Fibroblast of villous mesenchyme (primary cell): ENCODE measurements at places on chromosomes 2 and 18.

DNA sequence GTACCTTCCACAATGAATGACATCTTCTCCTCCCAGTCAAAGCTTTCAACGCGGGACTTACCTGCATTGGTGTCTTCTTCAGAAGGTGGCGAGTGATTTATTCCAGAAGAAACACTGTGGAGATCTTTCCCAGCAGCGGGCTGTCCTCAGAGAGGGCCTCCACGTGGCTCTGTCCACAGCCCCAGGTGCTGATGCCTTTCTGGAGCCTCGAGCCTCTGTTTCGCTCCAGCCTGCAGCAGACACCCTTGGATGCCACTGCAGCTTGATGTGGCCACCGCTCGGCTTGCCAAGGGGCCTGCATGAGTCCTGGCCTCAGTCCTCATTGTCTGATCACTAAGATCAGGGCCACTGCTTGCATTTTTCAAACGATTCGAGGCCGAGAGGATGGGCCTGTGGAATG, 46.6 kb upstream of the GALR1 start:
- DNase-seq: peak; percentile 31

GRCh38 chr2:15195813-15196212, 365.3 kb downstream of the NBAS start:
- no peak for DNase-seq

DNA sequence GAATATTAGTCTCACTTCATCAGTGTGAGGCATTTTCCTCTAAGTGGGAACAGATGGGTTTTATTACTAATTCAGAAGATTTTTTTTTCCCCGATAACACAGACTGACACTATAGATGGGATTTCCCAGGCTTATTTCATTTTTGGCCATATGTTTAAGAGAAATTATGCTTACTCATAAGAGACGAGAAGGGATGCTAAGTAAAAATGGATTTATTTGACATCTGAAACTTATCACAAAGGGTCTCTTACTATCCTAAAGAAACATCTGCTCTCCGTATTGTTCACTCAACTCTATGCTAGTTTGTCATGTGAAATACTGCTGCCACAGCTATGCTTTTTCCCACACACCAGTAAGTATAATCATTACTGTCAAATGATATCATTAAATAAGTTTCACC, 1476.3 kb downstream of the LRP1B start:
- no peak for DNase-seq

DNA sequence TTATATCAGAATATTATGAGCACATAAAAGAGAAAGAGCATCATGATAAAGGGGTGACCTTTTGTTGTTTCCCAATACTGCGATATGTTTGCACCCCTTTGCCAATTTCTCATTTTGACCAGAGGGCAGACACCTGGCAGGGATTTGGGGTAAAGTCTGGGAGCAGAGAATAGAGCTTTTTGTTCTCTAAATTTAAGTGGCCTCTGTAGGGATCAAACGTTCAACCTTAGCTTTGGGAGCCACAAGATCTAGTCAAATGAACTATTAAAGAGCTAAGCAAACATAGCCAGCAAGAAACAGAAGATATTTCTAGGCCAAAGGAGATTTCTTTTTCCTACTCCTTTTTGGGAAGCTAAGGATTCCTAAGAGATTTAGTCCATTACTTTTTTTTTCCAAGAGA, 1.1 kb upstream of the MSTN start:
- no peak for DNase-seq

- DNase-seq: no peak
Observed at GRCh38 chr2:30888852-30889409, 81.7 kb upstream of the CAPN13 start.

DNA sequence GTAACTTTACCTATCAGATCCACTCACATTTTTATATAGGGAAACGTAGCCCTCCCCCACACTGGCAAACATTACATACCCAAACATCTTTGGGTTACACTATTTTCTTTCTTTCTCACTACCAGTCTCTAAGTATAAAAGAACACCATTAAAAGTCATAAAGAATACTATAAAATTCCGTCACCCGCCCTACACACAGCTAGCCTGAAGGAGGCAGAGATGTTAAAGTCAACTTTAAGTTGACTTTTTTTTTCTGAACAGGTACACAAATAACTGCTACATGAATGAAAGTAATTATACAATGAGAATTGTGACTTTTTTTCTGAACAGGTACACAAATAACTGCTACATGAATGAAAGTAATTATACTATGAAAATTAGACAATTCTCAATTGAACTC, 628.3 kb downstream of the NUP35 start:
- no peak for DNase-seq
